ENCODE measurements at places on chromosomes 7 and 10. TPM values are rescaled to one million over a fixed set of nuclear protein-coding genes. Genes with fewer than 3 reads are reported as not detected.

The EEF1AKMT2 gene
- 12.5 TPM for total RNA-seq

The GARIN1A gene
- total RNA-seq: 4.3 TPM

The UNCX gene
- total RNA-seq: not detected

The ASB10 gene
- total RNA-seq: not detected

The POLR3A gene
- 18.4 TPM for total RNA-seq

The MYL10 gene
- not detected for total RNA-seq

The HOXA3 gene
- total RNA-seq: 0.13 TPM

The PLEKHS1 gene
- not detected for total RNA-seq

The ARHGEF35 gene
- total RNA-seq: 6.1 TPM

The ABCB4 gene
- 3.0 TPM for total RNA-seq

The TMEM254 gene
- 16.6 TPM for total RNA-seq

The THSD7A gene
- 28.7 TPM for total RNA-seq

The CCDC172 gene
- total RNA-seq: not detected

The EIF4H gene
- total RNA-seq: 274 TPM

The WNT8B gene
- not detected for total RNA-seq

The FFAR4 gene
- total RNA-seq: not detected

The RBM20 gene
- total RNA-seq: 1.0 TPM

The SERPINE1 gene
- total RNA-seq: 0.80 TPM

The SEMA3D gene
- total RNA-seq: 1.8 TPM

The GBX1 gene
- 13.8 TPM for total RNA-seq

The JAZF1 gene
- total RNA-seq: 8.5 TPM

The HPS6 gene
- total RNA-seq: 25.1 TPM

The PRF1 gene
- not detected for total RNA-seq

The GDF10 gene
- 0.74 TPM for total RNA-seq

The NME8 gene
- total RNA-seq: not detected

The HOXA13 gene
- total RNA-seq: not detected

The PNLIP gene
- total RNA-seq: not detected

The CNTNAP2 gene
- total RNA-seq: 5.4 TPM

The LIPJ gene
- not detected for total RNA-seq

The MKI67 gene
- 19.7 TPM for total RNA-seq

The PAPSS2 gene
- 31.0 TPM for total RNA-seq

The NUTM2B gene
- 1.5 TPM for total RNA-seq

The C10orf62 gene
- not detected for total RNA-seq

The CPVL gene
- total RNA-seq: 21.8 TPM

The ACTR1A gene
- total RNA-seq: 147 TPM

The NANOS1 gene
- 1.2 TPM for total RNA-seq

The NXPH1 gene
- not detected for total RNA-seq

The LRRD1 gene
- total RNA-seq: 0.59 TPM

The TRIL gene
- total RNA-seq: 0.23 TPM

The PSD gene
- 0.31 TPM for total RNA-seq

The MYO3A gene
- 11.4 TPM for total RNA-seq

The POLR1F gene
- total RNA-seq: 17.2 TPM

The ASB4 gene
- total RNA-seq: not detected
